ENCODE measurements at places on chromosomes 3 and 15.
A peak's percentile ranks its signal among the peaks of the same experiment; 100 is the strongest.

- no peak for DNase-seq
Measured at GRCh38 chr3:172461530-172462138, 13.4 kb upstream of the GHSR start.

DNA sequence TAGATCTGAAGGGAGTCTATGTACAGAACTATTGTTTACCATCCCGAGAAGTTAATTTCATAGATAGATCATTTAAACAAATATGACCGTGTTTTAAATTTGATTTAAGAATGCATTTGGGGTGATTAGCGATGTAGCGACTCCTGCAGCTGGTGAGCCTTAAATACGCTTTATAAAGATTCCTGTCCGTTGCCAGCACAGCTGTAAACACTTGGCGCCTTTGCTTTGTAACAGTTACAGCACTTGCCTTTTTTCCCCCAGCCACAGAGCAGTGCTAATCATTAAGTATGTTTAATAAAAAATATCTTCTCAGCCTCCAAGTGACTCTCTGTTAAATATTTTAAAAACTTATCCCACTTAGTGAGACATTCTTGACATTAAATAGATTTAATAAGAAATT lies 333.8 kb downstream of the FEZF2 start:
- DNase-seq = no peak

- no peak for DNase-seq
Measured at GRCh38 chr15:85419161-85419560, 38.8 kb downstream of the AKAP13 start.

- no peak for DNase-seq
Measured at GRCh38 chr3:71168880-71169411, 414.6 kb downstream of the FOXP1 start.

- DNase-seq = no peak
Measured at GRCh38 chr15:64535460-64536243, 75.3 kb downstream of the ZNF609 start.

DNA sequence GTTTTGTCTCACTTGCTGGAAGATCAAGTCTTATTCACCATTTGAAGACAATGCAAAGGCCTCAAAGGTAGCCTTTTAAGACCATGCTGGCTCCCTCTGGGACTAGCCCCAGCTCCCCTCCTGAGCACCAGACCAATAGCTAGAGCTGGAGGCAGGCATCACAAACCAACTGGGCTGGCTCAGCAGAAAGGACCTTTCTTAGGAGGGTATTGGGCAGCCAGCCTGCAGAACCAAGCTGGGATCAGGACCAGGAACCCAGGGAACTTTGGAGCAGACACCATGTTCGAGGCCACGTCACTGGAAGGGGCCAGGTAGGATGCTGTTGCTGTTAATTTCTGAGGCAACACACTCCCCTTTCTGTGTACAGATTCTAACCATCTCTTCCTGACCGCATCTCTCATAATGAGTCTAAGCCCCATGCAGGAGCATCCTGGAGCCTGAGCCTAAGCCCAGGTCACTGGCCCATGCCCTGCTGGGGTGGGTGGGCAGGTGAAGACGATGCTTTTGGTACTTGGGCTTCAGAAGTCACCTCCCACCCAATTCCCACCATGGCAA lies 81.4 kb upstream of the KLF13 start:
- no peak for DNase-seq

- no peak for DNase-seq
Measured at GRCh38 chr3:10408680-10409079, 87.8 kb upstream of the SEC13 start.

DNA sequence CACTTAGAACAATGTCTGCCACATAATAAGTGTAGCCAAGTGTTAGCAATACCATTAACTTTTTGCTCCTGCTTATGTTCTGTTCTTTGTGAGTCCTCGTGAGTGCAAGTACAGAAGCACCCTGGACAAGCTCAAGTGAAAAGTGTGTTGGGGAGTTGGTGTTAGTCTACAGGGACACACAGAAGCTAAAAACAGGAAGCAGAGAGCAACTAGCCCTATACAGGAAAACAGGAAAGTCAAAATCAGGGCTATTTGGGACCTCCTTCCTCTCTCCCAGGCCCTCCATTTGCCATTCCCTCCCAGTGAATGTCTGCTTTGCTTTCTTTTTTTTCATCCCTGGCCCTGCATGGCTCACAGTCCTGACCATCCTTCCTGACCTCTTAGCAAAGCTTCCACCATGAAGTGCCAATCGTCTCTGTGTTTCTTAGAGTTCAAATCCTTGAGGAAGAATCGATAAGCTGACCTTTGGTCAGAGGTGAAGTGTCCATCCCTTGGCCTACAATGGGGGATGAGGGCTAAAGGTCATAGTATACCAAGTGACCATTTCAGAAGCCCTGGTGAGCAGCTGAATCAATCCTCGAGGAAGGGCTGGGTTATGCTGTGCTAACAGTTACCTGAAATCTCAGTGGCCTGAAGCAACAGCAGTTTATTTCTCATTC lies 328.2 kb downstream of the SHQ1 start:
- DNase-seq = no peak

DNA sequence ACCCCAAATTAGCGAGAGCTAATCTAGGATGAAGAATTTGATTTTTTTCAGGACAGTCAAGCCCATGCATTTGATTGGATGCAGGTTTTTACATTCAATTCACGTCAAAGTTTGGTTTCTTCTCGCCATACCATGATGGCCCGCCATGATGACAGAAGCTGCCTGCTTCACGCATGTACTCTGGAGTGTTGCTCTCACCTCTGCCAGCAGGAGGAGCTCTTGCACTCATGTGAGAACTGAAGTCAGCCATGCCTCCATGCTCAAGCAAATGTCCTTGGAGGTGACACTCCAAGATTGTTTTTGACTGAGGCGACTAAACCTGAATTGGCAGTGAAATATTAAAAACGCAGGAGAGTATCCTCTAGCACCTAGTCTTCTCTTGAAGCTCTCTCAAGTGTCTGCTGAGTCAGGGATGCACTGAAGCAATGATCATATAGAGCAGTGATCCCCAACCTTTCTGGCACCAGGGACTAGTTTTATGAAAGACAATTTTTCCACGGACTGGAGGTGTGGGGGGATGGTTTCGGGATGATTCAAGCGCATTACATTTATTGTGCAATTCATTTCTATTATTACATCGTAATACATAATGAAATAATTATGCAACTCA lies 120.9 kb downstream of the SAMMSON start:
- peak; percentile 2 for DNase-seq

GRCh38 chr3:7696320-7696719 lies 805.3 kb upstream of the LMCD1 start:
- DNase-seq = no peak

DNA sequence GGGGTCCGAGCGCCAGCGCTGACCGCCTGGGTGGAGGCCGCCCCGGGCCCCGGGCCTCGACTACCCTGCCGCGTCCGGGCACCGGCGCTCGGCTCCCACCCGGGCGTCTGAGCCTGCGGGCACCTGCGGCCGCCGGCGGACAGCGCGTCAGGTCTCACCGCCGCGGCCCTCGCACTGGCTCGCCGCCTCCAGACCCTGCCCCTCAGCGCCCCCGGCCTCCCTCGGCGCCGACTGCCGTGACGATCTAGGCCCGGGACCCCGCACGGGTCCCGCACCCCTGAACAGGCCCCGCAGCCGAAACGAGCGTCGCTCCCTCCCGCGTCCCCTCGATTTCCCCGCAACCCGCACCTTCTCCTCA lies 297 bp downstream of the PRC1 start:
- DNase-seq = no peak

- DNase-seq = no peak
Measured at GRCh38 chr3:153970047-153970446, 151.1 kb upstream of the ARHGEF26 start.

- no peak for DNase-seq
Measured at GRCh38 chr3:41364736-41365135, 165.4 kb downstream of the CTNNB1 start.

DNA sequence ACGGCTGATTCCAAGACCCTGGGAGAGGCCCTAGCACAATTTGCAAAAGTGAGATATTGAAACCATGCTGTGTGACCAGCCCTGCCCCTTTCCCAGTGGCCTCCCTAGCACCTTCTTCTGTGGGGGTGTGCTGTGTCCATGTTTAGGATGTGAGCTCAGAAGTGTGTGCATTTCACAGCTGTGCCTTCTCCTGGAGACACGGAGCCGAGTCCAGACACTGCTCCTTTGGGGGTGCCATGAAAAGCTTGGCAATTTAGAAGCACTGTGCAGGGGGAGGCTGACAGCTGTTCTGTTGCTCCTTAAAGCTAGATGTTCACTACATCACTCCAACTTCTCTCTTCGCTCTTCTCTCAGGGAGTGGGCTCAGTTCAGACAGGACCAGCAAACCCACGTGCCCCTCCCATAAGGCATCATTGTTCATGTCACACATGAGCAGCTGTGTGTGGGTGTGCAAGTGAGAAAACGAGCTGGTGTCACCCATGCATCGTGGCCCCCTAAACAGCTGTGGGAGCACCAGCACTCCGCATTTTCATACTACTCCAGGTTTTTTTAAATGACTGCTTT lies 492.6 kb downstream of the GABRG3 start:
- no peak for DNase-seq

DNA sequence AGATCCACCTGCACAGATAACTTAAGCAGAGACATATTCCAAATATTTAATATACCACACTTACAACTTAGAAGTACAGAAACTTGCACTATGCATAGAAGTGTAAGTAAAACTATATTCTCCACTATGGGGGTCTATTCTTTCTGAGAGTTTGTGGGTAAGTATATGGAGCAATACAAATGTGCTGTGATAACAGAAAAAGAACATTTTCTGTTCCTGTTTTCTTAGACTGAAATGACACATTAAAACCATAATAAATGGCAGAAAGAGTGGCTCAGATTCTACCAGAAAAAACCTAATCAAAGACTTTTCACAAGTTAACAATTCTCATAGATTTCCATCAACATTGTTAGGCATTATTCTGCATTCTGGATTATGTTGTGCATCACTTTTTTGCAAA lies 96.6 kb upstream of the WNT7A start:
- no peak for DNase-seq

DNA sequence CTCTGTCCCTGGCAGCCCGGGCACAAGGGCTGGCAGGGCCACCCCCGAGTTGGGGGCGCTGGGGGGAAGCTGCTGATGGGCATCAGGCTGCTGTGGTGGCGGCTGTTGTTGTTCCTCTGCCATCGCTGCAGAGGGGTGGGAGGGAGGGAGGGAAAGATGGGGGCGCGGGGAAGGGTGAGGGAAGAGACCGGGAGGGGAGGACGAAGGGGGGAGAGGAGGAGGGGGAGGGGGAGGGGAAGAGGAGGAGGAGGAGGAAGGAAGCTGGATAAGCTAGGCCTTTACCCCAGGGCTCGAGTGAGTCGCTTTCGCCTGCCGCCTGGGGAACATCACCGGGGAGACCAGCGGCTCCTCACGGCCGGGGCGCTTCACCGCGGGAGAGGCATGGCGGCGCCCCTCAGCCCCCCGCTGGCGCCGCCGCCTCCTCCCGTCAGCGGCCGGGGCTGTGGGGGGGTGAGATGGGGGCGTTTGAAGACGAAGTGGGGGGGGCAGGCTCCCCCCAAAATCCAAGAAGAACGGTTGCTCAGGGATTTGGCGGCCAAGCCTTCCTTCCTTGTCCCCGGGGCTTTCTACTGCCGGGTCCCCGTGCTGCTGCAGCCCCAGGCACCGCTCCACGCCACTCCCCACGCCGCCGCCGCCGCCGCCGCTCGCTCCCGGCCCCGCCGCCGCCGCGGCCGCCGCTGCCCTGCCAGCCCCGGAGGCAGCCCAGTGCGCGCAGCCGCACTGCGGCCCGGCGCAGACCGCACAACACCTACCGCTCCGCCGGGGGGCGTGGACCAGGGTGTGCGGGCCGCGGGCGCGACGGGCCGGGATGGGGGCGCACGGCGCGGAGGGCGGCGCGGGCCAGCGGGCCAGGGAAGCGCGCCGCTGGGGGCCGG lies at the start of gene RFX7:
TSS of gene RFX7 (minus strand) at position 717 of the 875 bp plus-strand sequence. CDS start at position 123, 594 bp downstream.
- DNase-seq = peak; percentile 64

DNA sequence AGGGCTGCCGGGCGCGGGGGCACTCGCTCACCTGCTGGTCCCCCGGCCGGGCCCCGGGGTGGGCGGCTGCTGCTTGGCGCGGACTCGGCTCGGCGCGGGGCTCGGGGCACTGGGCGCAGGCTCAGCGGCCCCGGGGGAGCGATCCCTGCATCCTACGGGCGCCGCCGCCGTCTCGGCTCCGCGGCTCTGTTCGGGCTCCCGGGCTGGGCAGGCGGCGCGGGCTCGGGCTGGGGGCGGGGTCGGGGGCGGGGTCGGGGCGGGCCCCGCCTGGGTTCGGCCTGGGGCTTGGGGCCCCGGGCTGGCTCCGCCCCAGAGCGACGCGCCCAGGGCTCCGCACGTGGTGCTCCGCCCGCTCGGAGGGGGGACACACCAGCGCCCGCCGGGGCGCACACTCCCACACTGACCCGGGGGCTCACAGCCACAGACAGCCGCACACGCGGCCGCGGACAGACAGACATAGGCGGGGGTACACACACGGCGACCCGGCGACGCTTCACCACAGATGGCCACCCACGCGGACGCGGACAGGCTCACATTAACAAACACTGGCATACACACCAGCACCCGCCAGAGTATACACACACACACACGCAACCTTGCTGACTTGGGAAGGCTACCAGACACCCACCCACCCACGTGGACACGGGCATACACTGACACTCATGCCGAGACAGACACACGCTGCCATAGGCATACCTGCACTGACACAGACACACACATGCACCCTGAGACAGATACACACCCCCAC lies at the start of gene SCN5A:
TSS of gene SCN5A (minus strand) at position 188 of the 748 bp plus-strand sequence. CDS start 16,380 bp downstream, outside the sequence.
- peak; percentile 12 for DNase-seq

DNA sequence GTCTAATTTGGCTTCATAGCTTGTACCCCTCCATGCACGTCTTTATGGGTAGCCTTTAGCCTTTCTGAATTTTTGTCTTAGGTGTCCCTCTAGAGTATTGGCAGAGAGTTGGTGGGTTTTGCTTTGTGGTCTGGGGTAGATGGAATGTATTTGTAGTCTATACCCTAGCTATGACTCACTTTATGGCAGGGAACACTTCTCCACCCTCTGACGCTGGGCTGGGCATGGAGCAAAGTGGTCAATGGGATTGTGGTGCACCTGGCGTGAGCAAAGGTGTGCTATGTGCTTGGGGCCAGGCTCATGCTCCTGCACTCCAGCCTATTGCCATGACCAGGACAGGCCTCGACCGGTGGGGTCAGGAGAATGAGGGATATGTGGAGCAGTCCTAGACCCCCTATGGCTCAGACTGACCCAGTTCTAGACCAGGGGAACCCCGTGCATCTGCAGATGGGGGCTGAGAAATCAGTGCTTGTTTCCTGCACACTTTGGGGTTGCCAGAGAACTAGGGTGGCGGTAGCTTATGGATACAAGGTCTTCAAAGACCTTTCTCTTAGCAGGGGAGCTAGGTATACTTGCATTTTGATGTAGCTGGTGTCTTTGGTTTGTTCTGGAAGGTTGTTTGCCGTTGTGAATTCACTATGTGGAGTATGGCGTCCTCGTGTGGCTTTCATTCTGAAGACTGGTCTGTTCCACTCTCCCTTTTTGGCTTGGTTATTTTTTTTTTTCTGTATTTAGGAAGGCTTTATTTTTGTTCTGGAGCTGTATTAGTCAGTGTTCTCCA lies 49.4 kb upstream of the RPL32 start:
- no peak for DNase-seq

DNA sequence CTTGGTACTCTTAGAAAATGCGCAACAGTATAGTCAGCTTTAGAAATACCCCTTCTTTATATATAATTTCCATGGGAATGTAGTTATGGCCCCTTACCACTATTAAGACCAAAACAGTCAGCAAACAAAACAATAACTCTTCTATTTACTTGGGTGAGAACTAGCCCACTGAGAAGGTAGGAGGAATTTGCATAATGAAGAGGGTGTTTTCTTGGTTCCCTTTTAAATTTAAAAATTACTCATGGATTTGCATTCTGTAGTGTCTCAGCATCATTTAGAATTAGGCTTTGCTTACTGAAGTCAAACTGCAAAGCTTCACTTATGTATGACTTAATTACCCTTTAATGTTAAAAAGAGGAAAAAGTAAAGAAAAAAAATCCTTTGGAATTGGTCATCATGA lies 350.8 kb downstream of the PTPRG start:
- no peak for DNase-seq
